ENCODE measurements at places on chromosomes 16 and 17.

DNA sequence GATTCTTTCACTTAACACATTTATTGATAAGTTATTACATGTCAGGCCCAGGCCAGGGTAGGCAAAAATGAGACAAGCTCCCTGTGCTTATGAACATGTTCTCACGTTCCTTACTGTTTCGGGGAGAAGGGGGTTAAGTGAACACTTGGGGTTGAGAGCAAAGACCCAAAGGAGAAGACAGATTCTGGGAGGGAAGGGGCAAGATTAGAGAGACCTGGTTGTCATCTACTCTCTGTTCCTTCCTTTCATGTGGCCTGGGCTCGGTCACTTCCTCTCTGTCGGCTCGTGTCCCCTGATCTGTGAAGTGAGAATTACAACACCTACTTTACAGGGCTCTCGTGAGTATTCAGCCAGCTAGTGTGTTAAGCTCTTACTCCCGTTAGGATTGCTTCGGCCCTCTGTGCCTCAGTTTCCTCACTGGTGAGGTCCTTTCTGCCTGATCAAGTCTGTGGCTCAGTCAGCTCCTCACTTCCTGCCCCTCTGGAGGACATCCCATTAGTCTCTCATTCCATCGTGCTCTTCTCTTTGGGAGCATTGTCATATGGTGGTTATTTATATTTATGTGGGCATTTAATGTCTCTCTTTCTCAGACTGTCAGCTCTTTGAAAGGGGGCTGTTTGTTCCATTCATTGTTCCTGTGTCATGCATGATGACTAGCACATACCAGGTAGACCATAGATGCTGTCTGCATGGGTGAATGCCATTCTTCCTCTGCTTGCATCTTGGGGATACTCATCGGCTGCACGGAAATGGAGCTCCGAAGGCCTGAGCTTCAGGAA lies 38.9 kb downstream of the PLCG2 start:
- no peak for DNase-seq

GRCh38 chr17:17924131-17924856 lies 47.9 kb downstream of the TOM1L2 start:
- no peak for DNase-seq

DNA sequence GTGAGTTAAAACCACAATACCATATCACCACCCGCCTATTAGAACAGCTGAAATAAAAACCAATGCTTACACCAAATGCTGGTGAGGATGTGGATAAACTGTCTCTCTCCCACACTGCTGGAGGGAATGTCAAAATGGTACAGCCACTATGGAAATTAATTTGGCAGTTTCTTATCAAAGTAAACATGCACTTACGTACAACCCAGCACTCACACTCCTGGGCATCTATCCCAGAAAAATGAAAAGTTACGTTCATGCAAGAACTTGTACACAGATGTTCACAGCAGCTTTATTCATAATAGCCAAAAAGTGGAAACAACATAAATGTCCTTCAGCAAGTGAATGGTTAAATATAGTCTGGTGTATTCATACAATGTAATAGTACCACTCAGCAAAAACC lies 173.2 kb upstream of the MYOCD start:
- DNase-seq = no peak

DNA sequence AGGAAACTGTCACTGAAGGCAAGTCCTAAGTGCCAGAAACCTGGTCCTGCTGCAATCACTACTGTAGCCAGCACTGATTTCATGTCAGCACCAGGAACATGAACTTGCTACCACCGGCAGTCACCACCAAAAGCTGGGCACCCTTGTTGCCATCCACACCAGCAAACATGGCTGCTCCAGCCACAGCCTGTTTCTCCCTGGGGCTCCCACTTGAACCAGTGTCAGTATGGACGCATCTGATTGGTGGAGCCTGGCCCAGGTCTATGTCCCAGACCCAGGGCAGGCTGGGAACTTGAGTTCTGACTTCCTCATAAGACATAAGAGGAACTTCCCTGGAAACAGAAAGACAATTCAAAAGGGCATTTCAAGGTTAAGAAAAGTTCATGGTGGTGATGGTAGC lies 56.5 kb downstream of the COPRS start:
- DNase-seq = no peak

GRCh38 chr17:13544765-13545164 lies 57.0 kb downstream of the HS3ST3A1 start:
- peak; percentile 88 for DNase-seq

DNA sequence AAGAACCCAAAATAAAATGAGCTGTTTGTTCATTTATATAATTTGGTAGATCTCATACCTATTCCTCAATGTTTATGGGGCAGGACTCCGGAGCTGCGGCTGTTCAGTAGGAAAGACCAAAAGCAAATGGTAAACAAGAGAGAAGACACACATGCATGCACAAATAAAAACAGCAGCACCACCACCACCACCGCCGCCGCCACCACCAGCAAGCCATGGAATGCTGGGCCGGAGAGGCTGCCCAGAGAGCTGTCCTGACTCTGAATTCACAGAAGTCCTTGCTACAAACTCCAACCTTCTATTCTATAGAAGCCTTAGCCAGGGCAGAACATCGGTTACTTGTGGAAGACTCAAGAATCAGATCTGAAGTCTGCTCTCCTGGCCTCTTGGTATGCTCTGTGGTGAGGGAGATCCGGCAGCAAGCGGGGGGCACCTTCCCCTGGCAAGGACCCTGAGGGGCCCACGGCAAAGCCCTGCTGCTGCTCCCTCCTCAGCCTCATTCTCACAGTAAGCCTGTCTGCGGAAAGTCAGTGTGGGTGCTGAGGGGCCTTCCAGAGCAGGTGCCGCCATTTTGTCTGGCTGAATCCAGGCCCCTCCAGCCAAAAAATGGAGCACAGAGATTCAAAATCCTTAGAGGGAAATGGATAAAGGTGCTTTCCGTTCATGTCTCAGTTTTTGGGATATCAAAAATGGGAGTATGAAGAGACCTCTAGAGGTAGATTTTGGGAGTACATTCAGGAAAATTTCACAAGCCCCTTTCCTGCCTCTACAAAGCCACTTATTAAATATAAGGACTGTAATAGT lies 6.4 kb upstream of the FOXJ1 start:
- DNase-seq = peak; percentile 48

- no peak for DNase-seq
Observed at GRCh38 chr17:13212860-13213259, 195.0 kb upstream of the ELAC2 start.

GRCh38 chr17:1996800-1997288 lies 28.3 kb downstream of the RTN4RL1 start:
- no peak for DNase-seq

DNA sequence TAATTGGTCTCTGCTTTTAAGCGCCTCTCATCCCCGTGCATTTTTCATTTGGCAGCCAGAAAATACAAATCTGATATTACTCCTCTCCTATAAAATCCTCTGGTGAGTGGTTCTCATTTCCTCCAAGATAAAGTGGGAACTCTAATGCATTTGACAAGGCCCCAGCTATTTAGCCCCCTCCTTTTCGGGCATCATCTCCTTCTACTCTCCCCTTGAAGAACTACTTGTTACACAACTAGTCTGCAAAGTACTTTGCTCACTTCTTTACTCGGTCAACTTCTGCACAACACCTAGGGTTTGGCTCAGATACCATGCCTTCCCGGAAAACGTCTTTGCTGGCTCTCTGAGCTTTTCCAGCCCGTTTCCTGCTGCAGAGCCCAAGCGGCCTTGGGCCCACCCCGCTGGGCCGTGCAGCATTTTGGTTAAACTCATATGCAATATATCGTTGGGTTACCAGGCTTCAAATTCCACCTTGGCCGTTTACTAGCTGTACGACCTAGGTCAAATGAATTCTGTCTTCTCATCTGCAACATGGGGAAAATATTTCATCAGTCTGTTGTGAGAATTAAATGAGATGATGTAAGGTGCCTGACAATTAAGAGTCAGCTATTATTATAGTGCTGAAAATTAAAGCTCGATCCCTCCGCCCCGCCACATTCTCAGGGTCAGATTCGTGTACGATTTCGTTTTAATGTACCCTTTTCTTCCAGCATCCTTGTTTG lies 883 bp upstream of the TAF15 start:
- DNase-seq = no peak

GRCh38 chr16:79658301-79659033 lies 57.9 kb upstream of the MAF start:
- DNase-seq = peak; percentile 71

GRCh38 chr16:88640498-88641247 lies 2.3 kb downstream of the IL17C start:
- DNase-seq = no peak

- DNase-seq = no peak
Observed at GRCh38 chr17:7497228-7497627, 13.1 kb downstream of the POLR2A start.

DNA sequence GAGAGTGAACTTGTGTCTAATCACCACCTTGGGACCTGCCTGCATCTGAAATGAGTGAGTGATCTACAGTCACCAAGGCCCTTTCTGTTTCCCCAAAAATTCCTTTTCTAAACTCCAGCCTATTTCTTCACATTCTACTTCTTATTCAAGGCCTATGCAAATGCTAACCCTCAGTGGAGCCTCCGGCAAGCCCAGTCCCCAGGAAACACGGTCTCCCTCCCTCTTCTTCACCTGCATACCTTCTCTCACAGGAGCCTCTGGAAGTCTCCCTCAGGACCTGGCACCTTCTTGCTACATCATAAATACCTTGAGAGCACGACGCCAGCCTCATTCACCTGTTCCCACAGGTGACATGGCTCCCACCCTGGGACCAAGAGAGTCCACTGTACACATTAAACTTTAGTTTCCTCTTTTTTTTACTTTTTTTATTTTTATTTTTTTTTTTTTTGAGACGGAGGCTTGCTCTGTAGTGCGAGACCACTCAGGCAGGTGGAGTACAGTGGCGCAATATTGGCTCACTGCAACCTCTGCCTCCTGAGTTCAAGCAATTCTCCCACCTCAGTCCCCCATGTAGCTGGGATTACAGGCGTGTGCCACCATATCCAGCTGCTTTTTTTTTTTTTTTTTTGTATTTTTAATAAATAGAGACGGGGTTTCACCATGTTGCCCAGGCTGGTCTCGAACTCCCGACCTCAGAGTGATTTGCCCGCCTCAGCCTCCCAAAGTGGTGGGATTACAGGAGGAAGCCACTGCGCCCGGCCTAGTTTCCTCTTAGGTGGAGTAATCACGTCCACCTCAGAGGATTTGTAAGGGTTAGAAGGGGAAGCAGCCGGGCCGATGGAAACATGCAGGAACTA lies 97.3 kb downstream of the ANKRD11 start:
- DNase-seq = no peak

- DNase-seq = no peak
Observed at GRCh38 chr17:1566505-1567199, 4.1 kb upstream of the PITPNA start.

DNA sequence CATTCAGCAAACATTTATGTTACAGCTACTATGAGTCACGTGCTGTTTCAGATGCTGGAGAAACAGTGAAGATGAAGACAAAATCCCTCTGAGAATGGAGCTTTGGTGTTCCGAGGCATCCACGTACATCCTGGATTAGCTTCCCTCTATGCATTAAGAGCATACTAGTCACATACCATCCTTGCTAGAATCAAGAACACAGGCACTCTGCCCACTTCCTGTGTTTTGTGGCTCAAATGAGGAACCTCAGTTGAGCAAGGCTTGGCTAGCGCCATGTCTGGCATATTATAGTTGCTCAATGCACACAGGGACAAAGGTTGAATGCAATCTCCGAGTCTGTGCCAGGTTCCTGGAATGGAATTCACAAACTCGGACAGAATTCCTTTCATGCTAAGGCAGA lies 297.5 kb downstream of the XYLT1 start:
- no peak for DNase-seq

GRCh38 chr16:85663891-85664321 lies 24.8 kb downstream of the GINS2 start:
- no peak for DNase-seq
